ENCODE measurements at places on chromosomes 6 and 20. TPM values are rescaled to one million over a fixed set of nuclear protein-coding genes. Genes with fewer than 3 reads are reported as not detected.

CEP85L gene
- 2.1 TPM for total RNA-seq

CALHM5 gene
- 0.10 TPM for total RNA-seq

PRR18 gene
- total RNA-seq = 0.07 TPM

MCCD1 gene
- not detected for total RNA-seq

SRMS gene
- not detected for total RNA-seq

PPP1R10 gene
- 34.1 TPM for total RNA-seq

PRND gene
- total RNA-seq = not detected

COX4I2 gene
- total RNA-seq = not detected
